GM19239 (cell line): ENCODE measurements at places on chromosomes 13 and 19.

GRCh38 chr13:43139211-43139610 lies 115.8 kb downstream of the DNAJC15 start:
- DNase-seq: no peak

DNA sequence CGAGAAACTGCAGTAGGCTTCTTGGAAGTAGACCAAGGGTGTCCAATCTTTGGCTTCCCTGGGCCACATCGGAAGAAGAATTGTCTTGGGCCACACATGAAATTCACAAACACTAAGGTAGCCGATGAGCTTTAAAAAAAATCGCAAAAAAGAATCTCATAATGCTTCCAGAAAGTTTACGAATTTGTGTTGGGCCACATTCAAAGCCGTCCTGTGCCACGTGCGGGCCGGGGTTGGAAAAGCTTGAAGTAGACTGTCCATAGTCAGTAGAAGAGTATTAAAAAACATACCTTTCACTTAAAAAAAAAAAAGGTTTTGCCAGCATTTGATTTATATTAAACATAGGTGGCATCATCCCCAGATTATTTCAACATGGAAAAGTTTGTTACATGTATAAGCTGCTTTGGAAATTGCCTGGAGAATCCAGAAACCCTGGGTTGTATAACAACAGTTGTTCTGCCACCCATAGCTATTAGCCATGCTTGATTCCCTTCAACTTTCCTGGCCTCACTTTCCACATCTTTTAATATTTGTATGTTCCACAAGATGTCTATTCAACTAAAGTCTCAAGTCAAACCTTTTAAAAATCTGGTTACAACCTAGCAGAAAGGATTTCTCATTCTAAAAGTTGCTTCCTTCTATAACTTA lies 1.0 kb downstream of the IFT88 start:
- DNase-seq: no peak

- DNase-seq: no peak
These were observed 11.2 kb downstream of the ACTN4 start for GRCh38 chr19:38658462-38659306.

DNA sequence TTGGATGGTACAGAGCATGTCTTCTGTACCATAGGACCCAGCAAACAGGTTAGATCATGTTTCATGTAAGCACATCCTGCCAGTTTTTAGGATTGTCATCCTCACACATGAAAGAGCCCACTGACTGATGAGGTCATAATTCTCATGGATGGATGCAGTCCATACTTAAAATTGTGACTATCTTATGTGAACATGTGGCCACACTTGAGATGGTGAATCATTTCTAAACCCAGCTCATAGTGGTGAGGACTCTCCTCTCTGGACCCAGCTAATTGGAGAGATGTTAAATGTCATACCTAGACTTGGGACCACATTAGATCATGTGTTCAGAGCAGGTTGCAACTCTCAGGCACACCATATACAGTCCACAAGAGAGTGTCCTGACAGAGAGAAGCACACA lies 24.8 kb upstream of the ZNF254 start:
- DNase-seq: no peak

DNA sequence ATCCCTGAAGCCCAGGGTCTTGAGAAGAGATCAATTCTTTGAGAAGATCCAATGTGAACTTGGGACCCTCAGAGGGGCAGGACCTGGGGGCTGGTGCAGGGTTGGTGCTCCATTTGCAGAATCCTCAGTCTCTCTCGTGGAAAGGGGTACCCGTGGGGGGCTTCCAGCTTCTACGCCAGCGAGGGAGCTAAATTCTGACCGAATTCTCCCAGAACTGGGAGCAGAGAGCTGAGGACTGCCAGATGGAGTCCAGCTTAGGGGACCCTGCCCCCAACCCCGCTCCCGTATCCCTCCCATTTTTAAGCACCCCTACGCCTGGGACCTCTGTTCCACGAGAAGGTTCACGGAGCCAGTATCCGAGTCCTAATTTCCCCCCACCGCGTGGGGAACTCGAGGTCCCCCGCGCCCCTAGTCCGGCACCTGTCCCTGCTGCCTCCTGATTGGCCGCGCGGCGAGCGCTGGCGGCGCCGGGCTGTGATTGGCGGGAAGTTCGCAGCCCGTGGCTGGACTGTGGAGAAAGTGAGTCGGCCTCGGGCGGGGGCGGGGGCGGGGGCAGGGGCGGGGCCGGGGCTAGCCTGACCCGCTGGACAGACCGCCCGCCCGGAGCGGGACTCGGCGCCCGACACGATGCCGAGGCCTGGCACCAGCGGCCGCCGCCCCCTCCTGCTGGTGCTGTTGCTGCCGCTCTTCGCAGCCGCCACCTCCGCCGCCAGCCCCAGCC lies 4.4 kb upstream of the LTBP4 start:
- no peak for DNase-seq

DNA sequence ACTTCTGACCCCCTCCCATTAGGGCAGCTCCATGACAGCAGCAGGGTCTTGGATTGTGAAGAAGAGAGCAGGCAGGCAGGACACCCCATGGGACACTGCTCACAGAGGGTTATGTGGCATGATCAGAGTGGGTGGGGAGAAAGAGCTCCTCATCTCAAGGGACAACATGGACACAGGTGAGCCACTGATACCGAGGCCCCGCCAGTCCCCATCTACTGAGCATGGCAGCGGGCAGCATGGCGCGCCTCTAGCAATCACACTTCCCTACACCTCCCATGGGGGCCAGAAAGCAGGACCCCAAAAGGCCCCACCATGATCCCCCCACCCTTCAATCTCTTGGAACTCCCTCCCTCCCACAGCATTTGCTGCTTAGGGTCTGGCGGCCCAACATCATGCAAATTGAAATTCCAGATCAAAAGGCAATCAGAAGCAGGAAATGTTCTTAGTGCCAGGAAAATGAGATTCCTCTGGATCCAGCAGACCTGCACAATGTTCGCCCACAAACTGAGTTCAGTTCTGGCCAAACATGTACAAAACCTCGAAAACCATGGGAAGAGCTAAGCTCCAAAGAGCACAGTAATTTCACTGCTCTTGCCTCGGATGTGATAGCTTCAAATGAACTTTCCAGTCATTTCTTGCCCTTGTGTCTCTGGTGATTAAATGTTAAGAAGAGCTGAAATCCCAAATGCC lies 14.8 kb downstream of the DOCK9 start:
- DNase-seq: no peak

- no peak for DNase-seq
These were observed 83.8 kb upstream of the TM9SF2 start for GRCh38 chr13:99417201-99418102.

- DNase-seq: no peak
These were observed 204.6 kb downstream of the NUFIP1 start for GRCh38 chr13:44784708-44785080.

DNA sequence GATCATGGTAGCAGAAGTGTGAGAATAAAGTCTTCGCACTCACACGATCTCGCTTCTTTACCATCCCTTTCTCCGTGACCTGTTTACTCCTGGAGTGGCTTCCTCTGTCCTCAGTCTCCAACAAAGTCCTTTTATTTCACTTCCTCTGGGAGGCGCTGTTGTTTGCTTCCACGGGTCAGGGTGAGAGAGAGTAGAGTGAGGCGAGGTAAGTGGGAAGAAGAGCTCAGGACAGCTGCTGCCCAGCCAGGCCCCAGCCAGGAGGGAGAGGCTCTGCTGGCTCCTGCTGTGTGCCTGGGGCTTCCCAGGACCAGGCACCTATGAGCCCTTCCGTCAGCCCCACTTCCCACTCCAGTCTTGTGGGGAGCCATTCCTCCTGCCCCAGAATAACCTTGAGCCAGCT lies 242.1 kb downstream of the FGF9 start:
- no peak for DNase-seq

- DNase-seq: no peak
These were observed 39.0 kb downstream of the RCBTB2 start for GRCh38 chr13:48493851-48494250.

- DNase-seq: no peak
These were observed 41.8 kb downstream of the ZNF527 start for GRCh38 chr19:37412700-37413099.

DNA sequence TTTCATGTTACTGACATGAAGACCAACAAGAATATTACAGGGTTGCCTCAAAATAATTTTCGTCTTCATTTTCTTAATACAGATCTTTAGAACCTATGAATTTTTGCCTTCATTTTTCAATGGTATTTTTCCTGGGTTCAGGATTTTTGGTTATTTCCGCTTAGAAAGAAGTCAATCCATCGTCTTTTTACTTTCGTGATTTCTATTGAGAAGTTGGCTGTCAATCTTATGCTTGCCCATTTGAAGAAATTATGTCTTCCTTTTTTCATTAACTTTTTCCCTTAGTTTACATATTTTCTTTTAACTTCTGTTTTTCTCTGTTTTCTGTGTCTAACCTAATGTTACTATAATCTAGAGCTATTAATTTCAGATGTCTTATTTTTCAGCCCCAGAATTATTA lies 868.9 kb upstream of the SLC10A2 start:
- DNase-seq: no peak

- DNase-seq: no peak
These were observed 349.4 kb downstream of the DLEU7 start for GRCh38 chr13:50494138-50494537.

DNA sequence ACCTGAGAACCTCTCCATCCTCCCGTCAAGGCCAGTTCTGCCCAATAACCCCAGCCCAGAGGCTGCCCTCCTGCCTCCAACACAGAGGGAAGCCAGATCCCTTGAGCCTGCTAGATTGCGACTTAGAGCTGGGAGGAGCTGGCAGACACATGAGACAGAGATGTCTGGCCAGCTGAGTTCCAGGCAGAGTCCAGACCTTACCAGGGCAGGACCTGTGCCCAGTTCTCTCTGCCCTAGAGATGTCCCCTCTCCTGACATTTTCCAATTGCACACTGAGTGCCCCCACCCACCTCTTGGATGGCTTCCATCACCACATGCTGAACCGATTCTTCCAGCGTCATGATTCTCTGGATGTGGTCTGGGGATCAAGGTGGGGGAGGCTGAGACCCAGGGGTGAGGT lies 3.0 kb downstream of the HOOK2 start:
- no peak for DNase-seq

- no peak for DNase-seq
These were observed 89.3 kb upstream of the C1QTNF9B start for GRCh38 chr13:23986619-23987018.

GRCh38 chr13:111573801-111574200 lies 253.4 kb downstream of the TEX29 start:
- DNase-seq: no peak

GRCh38 chr13:27965343-27965739 lies 3.8 kb downstream of the CDX2 start:
- no peak for DNase-seq

GRCh38 chr19:5298471-5298901 lies 42.1 kb downstream of the PTPRS start:
- no peak for DNase-seq

DNA sequence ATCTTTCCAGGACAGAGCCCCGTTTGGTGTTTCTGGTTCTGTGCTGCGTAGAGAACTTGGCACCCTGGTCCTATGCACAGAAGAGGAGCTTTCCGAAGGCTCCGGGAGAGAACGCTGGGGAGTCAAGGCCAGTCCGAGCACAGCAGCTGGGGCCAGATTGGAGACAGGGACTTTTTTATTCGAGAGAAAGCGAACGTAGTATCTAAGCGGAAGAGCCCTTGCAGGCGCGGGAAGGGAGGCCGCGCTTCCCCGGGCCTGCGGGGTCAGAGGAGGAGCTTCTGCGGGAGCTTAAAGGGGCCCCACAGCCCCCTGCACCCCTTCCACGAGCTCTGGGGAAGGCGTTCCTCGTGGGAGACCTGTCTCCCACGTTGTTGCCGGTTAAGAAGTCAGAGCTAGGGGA lies 48.6 kb upstream of the ARHGEF7 start:
- no peak for DNase-seq

DNA sequence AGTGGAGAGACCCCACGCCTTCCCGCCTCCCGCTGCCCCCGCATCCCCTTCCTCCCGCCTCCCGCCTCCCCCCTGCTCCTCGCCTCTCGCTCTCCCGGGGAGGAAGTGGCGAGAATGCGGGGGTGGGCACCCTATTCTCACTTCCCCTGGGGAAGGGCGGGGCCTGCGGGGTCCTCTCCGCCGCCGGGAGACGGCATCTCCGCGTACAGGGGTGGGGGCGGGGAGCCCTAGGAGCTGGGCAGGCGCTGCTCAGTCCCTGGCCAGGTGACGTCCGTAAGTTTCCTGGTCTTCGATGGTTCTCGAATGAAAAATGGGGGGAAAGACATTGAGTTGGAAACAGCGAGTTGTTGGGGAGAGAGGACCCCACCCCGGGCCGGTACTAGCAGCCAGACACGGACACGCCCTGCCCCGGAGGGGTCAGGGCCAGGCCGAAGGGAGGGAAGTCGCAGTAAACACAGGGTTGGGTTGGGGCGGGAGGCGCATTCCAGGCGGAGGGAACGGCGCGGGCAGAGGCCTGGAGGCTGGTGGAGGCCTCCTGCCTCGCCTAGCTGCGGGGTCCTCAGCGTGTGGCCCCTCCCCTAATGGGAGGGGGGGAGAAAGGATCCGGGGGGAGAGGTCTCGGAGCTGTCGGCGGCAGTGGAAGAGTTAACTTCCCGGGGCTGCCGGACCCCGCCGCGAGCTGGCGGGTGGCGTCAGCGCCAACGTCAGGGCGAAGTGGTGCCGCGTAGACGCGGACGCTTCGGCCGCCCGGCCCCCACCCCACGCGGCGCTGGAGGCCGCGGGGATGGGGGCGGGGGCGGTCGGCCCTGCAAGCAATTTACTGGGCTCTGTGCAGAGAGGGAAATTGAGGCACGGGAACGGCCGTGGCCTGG lies 10.4 kb upstream of the JUND start:
- DNase-seq: peak; percentile 79

- no peak for DNase-seq
These were observed 702.3 kb downstream of the DIAPH3 start for GRCh38 chr13:59461411-59461810.

DNA sequence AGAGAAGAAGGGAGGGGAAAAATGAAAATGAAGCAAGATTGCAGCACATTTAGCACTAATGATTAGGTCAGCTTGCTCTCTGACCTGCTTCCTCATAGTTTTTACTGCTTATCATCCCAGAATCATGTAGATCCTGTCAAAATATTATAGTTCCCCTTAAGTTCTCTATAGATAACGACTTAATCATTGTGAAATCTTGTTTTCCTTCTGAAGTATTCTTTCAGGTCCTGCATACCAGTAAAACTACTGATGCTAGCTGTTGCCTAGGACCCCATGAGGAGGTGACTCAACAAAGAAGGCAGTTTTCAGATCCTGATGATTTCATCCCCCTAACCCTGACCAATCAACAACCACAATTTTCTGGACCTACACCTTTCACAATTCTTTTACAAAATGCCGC lies 1131.7 kb downstream of the SLITRK5 start:
- no peak for DNase-seq

DNA sequence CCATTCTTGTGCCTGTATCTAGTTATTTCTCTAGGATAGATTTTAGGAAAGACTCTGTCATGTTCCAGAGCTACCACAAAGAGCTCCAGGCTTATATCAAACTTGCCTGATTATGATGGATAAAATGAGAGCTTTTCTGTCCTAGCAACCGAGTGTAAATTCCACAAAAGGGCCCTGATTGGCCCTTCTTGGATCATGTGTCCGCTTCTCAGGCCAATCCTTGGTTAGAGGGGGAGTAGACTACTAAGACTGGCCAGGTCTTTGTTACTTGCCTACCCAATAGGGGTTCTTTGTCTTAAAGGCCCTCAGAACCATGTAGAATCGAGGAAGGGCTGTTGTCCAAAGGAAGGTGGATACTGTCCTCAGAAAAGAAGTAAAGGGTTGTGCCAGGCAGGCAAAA lies 2.4 kb downstream of the DHX34 start:
- no peak for DNase-seq
